ENCODE measurements at places on chromosomes 16 and 17.

- no peak for DNase-seq
Observed at GRCh38 chr16:86964796-86965241, 352.4 kb downstream of the C16orf95 start.

DNA sequence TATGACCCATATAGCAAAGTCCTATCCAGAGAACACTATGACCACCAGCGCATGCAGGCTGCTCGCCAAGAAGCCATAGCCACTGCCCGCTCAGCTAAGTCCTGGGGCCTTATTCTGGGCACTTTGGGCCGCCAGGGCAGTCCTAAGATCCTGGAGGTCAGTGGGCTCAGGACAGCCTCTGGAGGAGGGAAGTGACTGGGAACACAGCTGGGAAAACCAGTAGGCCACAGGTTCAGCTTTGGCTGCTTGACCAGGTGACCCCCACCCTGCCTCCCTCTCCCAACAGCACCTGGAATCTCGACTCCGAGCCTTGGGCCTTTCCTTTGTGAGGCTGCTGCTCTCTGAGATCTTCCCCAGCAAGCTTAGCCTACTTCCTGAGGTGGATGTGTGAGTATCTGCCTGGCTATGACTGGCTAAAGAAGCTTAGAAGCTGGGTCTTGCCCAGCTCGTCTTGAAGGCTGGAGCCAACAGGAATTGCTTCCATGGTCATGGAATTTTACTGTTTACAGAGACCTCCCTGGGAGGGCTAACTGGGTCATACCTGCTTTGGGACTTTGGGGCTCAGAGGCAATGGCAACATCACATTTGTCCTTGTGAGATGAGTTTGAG, 1.5 kb upstream of the OVCA2 start:
- DNase-seq = no peak

GRCh38 chr17:60156746-60157145, 7.0 kb downstream of the CA4 start:
- no peak for DNase-seq

GRCh38 chr17:14125518-14126137, 56.3 kb downstream of the COX10 start:
- DNase-seq = no peak

DNA sequence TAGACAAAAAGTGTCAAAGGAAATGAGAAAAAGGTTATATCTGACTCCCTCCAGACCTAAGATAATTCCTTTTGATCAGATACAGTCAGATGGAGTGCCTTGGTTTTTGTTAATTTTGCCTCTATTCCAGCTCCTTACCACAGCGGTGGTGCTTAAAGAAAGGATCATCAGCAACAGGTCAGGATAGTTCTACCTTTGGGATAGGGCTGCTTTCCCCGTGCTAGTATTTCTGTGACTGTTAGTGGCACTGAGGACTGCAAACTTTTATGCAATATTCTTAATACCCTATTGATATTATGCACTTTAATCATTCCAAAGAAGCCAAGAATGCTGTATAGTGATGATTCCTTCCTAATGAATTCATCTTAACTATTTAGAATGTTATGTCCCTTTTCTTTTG, 24.5 kb downstream of the NQO1 start:
- no peak for DNase-seq

DNA sequence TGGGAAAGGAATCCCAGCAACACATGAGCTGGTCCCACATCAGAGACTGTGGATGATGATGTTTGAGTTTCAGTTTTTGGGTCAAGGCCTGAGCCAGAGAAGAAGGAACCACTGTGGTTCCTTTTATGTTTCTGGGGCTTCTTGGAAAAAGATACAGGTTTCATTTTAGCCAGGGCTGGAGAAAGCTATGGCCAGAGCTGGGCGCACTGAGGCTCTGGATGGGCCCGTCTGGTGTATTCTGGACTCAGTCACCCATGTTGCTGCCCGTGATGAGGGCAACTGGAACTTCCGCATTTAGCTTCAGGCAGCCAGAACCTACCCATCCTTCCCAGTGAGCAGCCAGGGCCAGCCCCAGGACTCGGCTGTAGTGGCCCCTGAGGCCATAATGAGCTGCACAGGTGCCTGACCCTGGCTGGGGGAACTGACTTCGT, 15.0 kb upstream of the PITPNA start:
- DNase-seq = no peak

Measured in HS-27A (cell line).